ENCODE measurements at places on chromosomes 2 and 18. TPM values are rescaled to one million over a fixed set of nuclear protein-coding genes. Genes with fewer than 3 reads are reported as not detected.

Gene ABCG8
- not detected for total RNA-seq

GRCh38 chr2:148687543-148687942 is 43.0 kb downstream of the EPC2 start:
- no peak for DNase-seq

Gene MOGAT1
- total RNA-seq, result 0.44 TPM

Gene UPP2
- total RNA-seq, result not detected

GRCh38 chr2:145137211-145137610 is 617.3 kb upstream of the ZEB2 start:
- no peak for DNase-seq

GRCh38 chr2:66535574-66536289 is 100.8 kb downstream of the MEIS1 start:
- no peak for DNase-seq

GRCh38 chr2:128032092-128032491 is 4.2 kb upstream of the SAP130 start:
- DNase-seq, result no peak

Gene MATN3
- total RNA-seq, result 0.22 TPM

Gene CFAP221
- total RNA-seq, result 1.0 TPM

DNA sequence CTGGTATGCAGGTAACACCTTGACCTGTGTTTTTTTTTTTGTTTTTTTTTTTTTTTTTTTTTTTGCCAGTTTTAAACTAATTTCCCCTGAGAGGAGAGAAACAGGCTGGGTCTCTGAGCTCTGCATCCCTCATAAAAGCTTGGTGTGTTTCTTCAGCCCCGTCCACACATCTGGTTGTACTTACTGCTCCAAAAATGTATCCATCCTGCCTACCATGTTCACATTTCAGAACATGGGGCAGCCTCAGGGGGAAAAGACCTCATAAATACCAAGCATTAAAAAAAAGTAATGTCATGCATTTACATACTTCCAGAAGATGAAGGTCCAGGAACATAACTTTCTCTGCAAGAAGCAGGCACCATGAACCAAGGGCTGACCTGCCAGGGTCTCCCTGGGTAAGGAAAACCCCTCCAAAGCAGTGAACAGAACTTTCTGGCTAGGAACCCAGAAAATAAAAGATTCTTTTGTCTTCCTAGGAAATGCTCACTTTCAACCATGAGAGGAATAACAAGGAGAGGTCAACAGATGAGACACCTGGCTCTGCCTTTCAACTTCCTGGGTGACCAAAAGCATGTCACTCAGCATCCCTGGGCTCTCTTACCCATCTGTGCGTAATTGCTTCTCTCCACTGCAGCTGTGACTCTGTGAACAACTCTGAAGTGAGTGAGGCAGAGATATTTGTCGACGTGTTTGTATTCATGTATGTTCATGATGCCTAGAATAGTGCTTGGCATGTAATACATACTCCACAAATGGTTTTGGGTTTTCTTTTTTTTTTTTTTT is 118.6 kb downstream of the MCFD2 start:
- DNase-seq, result no peak

Gene MYOM1
- 667 TPM for total RNA-seq

Gene CCDC68
- total RNA-seq, result 5.1 TPM

Gene NT5DC4
- total RNA-seq, result not detected

Gene PSMD14
- 42.3 TPM for total RNA-seq

GRCh38 chr2:197238043-197238365 is 72.6 kb downstream of the ANKRD44 start:
- no peak for DNase-seq

Gene LCT
- total RNA-seq, result not detected

DNA sequence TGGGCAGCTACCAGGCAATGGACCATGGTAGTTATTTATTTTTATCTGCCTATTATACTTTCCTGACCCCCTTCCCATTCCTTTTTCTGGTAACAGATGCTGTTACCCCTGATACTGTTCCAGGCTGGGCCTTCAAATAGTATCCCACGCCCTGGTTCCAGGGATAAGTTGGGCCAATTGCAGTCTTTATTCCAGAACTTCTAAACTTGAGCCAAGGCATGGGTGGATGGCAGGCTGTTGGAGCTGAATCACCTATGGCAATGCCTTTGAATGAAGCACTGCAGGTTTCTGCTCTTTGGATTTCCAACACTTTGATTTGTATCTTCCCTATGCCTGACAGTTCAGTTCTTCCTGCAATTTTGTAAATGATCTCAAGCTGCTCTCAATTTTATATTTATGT is 99.2 kb upstream of the LHCGR start:
- no peak for DNase-seq

- DNase-seq, result no peak
Measured at GRCh38 chr2:4693266-4693665, 989.9 kb downstream of the DCDC2C start.

DNA sequence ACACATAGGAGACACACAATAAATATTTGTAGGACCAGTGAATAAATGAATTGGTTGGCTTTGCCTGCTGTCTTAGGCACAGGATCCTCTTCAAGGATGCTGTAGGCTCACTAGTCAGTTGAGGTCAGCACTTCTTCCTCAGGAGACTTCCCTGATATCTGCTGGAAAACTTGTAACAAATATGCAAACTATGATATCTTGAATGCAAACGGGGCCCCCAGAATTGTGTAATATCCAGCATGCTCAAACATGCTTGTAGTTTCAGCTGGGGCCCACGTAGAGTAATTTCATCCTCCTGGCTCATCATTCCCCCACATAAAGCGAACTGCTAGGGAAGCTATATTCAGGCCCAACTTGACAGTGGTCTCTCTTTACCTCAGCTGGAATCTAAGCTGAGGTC is 43.6 kb downstream of the POLE4 start:
- DNase-seq, result no peak

- no peak for DNase-seq
Measured at GRCh38 chr2:38178556-38179419, 102.8 kb upstream of the CYP1B1 start.

GRCh38 chr2:116141891-116142474 is 1672.5 kb upstream of the DDX18 start:
- no peak for DNase-seq

Gene UGP2
- 394 TPM for total RNA-seq

- DNase-seq, result no peak
Measured at GRCh38 chr2:26729311-26729710, 34.8 kb upstream of the SLC35F6 start.

DNA sequence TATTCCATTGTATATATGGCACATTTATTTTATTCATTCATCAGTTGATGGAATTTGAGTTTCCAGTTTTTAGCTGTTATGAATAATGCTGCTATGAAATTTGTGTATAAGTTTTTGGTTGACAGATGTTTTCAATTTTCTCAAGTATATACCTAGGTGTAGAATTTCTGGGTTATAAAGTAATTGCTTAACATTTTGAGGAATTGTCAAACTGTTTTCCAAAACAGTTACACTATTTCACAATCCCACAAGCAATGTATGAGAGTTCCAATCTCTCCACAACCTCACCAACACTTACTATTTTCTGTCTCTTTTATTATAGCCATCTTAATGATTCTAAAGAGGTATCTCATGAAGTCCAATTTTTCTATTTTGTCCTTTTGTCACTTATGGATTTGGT is 12.5 kb upstream of the WDSUB1 start:
- DNase-seq, result no peak

Gene ST6GAL2
- total RNA-seq, result 0.41 TPM

Gene FTCDNL1
- 2.7 TPM for total RNA-seq

Gene TOGARAM2
- total RNA-seq, result 51.9 TPM

DNA sequence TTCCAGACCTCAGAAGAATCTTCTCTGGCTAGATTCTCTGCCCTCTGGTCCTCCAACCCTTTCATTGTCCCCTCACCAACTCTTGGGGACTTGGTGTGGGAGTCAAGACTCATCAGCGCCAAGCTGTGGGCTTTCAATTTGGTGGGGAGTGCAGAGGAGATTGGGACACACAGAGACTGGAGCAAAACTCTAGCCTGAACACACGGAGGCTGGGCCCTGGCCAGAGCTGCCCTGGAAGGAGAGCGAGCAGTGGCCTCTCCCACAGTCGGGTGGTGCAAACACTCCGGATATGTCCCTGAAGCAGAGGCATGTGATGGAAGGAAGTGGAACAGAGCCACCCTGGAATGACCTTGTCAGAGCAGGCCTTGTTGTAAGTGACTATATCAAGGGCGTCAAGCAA is 8.7 kb upstream of the SOX11 start:
- DNase-seq, result no peak

Gene IL37
- not detected for total RNA-seq

DNA sequence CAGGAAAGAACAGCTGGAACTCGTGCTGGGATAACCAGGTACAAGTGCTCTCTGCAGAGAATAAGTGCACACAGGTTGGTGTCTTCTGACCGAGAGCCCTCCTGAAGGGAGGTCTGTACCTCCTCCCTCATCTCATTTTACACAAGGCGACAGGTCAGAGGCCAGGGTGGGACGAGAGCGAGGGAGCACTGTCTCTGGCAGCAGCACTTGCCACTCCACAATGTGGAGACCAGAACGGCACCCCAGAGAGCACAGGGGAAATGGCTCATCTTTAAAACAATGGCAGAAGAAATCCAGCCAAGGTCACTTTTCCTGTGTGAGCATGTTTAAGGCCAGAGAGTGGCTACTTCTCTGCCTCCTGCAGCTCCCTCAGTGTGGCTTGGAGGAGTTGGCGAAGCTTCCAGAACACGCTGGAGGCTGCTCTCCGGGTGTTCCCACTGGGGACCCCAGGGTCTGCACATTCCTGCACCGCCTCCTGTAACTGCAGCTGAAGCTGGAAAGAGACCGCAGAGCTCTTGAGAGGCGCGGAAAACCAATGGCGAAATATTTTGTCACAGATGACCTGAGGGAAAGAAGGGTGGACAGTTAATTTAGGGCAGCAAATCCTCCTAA is 20.8 kb downstream of the DIPK1C start:
- no peak for DNase-seq

Gene C2orf72
- total RNA-seq, result 0.05 TPM

Gene CROCC2
- total RNA-seq, result not detected

GRCh38 chr2:135913727-135914365 is 37.6 kb upstream of the MCM6 start:
- no peak for DNase-seq

DNA sequence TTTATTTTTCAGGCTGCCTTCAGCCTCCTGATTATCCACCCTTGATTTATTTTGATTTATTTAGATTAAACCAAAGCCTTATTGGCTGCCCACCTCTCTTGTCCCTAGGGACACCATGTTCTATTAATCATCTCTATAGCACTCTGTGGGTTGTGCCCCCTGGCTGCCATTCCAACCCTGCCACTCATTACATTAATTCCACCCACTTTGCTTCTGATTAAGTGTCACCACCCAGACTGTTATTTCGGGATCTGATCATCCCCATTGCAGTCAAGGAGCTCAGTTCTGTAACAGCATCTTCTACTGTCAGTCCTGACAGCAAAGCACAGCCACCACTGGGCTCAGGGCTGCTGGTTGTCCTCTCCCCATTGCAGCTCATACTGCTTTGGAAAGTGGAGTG is 175.1 kb upstream of the DDX18 start:
- no peak for DNase-seq

Gene TRIM43B
- total RNA-seq, result not detected

- no peak for DNase-seq
Measured at GRCh38 chr2:203580844-203581243, 45.7 kb upstream of the RAPH1 start.

DNA sequence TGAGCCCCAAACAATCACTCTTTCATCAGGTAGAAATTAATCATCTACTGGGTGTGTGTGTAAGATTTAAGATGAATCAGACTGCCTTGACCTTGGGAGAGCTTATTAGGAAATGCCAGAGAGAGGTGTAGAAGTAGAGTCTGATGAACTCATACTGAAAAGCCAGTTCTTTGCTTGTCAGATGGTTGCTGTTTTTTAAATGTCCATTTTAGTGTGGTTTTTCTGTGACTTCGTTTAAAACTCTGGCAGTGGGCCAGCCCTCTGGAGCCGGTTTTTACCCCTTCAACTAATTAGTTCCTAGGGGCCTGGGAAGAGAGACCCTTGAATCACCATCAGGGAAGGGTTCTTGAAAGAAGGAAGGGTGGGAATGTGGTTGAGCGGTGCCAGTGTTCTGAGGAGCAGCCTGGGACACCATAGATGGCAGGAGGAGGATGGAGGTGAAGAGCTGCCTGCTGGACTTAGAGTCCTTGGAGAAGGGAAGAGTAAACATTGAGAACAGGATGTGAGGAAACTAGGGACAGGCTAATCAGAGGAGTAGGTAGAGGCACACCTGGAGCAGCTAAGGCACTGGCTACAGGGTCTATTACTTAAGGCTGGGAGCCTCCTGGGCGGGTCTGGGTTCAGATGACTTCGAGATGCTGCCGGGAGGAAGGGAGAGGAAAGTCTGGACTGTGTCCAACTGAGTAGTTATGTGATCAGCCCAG is 66.1 kb downstream of the LRRFIP1 start:
- DNase-seq, result no peak

DNA sequence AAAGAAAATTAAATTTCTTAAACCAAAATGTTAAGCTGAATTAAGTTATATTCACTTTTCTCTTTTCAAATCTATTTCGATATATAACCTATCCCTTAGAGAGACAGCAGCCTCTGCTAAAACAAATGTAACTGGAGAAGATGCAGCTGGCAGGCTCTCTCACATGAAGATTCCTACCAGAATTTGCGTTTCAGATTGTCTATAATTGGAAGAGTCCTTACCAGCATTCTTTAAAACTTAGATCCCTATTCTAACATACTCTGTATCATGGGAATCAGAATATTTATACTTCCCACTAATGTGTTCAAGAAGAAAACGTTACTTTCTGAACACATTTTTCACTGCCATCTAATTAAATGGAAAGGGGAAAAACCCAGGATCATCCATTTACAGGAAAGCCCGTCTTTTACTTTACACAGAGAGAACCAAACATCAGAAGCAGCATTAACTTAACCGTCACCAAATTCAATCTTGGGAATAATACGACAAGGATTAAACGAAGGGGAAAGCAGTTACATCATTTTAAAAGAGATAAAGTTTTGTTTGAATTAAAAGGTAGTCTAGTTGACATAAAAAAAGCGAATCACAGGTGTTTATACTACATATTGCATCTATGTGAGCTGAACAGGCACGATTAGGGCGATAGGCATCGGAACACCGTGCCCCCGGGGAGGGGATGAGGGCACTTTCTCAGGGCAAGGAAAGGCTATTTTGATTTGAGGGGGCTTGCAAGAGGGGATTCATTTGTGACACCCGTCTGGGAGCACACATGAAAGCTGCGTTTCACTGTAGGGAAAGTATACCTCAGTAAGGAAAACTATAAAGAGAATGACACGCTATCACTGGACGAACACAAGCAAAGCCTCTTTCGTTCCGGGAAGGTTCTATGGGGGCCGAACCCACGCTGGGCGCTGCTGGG is 1.3 kb downstream of the PTPN2 start:
- DNase-seq, result no peak

Gene SFTPB
- not detected for total RNA-seq

DNA sequence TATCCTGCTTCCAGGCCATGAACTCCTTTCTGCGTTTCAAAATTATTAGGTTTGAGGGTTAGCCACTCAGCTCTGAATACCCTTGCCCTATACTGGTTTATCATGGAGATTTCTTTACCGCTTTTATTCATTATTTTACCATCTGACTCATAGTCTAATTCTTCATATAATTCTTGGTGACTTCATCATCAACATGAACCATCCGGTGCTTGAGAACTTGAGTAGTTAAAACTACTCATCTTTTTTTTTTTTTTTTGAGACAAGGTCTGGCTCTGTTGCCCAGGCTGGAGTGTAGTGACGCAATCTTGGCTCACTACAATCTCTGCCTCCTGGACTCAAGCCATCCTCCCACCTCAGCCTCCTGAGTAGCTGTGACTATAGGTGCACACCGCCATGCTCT is 94.2 kb upstream of the LHCGR start:
- DNase-seq, result no peak

- no peak for DNase-seq
Measured at GRCh38 chr2:71792926-71793761, 339.8 kb downstream of the DYSF start.

Data from left ventricle myocardium inferior (tissue), 1 donor.